ENCODE measurements at places on chromosomes 3 and 15.

DNA sequence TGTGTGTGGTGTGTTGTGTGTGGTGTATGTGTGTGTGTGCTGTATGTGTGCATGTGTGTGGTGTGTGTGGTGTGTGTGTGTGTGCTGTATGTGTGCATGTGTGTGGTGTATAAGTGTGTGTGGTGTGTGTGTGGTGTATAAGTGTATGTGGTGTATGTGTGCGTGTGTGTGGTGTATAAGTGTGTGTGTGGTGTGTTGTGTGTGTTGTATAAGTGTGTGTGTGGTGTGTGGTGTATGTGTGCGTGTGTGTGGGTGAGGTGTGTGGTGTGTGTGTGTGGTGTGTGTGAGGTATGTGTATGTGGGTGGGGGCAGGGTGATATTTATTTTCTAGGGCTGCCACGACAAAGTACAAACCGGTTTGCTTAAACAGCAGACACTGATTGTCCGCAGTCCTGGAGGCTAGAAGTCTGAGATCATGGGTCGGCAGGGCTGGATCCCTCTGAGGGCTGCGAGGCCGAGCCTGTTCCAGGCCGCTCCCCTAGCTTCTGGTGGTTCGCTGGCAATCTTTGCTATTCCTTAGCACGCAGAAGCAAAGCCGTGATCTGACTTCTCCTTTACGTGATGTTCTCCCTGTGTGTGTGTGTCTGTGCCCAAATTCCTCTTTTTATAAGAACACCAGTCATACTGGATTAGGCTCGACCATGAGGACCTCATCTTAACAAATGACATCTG, 160.2 kb downstream of the XXYLT1 start:
- DNase-seq: no peak

GRCh38 chr15:41841131-41841530, 2.5 kb downstream of the PLA2G4B start:
- DNase-seq: no peak

- no peak for DNase-seq
Measured at GRCh38 chr15:72516777-72517176, 42.6 kb downstream of the ARIH1 start.

GRCh38 chr15:33198541-33198940, 4.0 kb upstream of the FMN1 start:
- DNase-seq: no peak

DNA sequence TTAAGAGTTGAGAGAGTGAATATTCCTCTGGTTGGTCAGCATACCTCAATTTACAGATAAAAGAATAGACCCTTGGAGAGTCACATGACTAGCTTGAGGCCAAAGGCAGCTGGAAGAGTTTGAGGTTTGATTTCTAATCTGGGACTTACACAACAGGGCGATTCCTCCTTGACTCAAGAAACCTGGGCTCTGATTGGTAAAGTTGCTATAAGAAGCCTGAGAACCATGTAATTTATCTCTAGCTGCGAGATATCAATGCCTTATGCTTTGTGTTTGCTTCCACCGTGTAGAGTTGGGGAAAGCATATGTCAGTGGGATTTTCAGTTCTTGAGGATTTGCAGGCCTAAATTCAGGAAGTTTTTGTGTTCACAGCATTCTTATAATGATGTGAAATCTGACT, 206.0 kb downstream of the KLHL25 start:
- DNase-seq: no peak

GRCh38 chr3:132659000-132659364, 627 bp downstream of the ACAD11 start:
- no peak for DNase-seq

GRCh38 chr3:9970020-9970652, 16.5 kb downstream of the EMC3 start:
- DNase-seq: no peak

DNA sequence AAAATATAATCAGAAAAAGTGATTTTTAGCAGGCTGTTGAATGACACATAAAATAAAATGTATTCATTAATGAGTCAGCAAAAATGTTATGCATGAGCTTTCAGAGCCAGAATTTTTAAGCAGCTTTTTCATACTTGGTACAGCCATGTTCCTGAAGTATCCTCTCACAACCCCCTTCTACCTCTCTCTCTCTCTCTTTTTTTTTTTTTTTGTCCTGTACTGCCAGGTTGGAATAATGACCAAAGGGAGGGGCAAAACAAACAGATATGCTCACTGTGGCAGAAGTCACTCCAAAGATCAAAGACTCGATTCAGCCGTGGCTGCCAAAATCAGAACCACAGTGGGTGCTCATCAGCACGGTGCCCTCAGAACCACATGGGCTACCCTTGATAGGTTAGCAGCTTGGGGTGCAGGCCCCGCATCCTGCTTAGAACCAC, 383.0 kb downstream of the ZBTB20 start:
- DNase-seq: no peak

DNA sequence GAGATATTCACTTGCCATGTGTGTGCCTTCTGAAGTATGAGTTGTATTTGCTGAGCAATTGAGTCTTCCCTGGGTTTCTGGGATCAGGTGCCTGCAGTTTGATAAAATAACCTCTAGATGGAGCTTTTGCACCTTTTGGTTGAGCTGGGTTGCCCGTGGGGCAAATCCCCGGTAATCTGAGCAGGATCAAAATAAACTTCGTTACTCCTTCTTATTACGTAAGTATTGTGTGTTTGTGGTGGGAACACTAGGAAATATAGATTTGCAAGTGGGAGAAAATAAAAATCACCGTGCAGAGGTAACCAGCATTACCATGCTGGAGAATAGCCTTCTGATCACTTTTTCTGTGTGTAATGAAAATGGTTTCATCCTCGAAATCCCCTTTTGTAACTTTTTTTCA, 277.4 kb upstream of the NR2E3 start:
- DNase-seq: no peak

- no peak for DNase-seq
Measured at GRCh38 chr15:80026754-80027153, 32.7 kb upstream of the ZFAND6 start.

- no peak for DNase-seq
Measured at GRCh38 chr3:186789554-186790260, 6.3 kb downstream of the EIF4A2 start.

DNA sequence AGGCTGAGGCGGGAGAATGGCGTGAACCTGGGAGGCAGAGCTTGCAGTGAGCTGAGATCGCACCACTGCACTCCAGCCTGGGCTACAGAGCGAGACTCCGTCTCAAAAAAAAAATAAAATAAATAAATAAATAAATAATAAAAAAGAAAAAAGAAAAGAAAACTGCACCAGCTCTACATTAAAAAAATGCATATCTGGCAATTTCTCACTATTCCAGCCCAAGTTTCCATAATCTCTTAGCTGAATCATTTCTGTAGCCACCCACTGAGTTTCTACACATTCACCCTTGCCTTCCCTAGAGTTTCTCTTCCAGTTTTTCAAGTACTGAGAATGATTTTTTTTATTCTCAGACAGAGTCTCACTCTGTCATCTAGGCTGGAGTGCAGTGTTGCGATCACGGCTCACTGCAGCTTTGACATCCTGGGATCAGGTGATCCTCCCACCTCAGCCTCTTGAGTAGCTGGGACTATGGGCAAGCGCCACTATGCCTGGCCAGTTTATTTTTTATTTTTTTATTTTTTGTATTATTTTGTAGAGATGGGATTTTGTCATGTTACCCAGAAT, 24.5 kb upstream of the SLC7A14 start:
- no peak for DNase-seq

DNA sequence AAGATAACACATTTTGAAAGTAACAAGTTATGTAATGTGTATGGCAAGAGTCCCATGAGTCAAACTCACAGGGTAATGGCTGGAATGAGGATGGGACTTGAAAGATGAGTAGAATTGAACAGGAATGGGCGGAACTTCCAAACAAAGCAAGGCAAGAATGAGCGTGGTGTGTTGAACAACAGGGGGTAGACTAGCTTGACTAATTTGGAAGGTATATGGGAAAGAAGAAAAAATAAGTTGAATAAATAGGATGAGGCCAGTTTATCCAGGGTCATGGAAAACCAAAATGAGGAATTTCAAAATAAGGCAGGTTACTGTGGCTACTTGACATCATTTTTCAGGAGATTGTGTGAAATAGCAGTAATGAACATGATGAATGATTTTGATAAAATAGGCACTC, 2.5 kb upstream of the DPH6 start:
- DNase-seq: no peak

DNA sequence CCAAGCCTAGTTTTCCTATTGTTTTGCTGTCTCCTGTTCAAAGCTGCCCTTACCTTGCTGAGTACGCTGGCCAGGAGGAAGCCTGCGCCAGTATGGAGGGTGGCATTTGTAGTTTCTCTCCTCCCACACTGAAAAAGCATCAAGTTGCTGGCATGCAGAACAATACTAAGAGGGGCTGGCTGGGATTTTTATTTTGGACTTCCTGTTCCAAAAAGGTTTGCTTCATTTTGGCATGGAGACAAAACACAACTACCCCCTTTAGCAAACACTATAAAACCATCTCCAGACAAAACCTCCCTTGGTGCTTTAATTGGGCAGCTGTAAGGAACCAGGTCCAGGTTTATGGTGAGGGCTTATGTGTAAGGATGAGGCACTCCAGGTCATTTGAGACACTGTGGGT, 457.6 kb downstream of the PDCD6IP start:
- DNase-seq: no peak

GRCh38 chr3:141600331-141600730, 113.5 kb downstream of the RASA2 start:
- no peak for DNase-seq

- DNase-seq: no peak
Measured at GRCh38 chr3:157388976-157389375, 47.7 kb upstream of the PTX3 start.

GRCh38 chr3:24160424-24161095, 215.5 kb downstream of the NR1D2 start:
- no peak for DNase-seq

DNA sequence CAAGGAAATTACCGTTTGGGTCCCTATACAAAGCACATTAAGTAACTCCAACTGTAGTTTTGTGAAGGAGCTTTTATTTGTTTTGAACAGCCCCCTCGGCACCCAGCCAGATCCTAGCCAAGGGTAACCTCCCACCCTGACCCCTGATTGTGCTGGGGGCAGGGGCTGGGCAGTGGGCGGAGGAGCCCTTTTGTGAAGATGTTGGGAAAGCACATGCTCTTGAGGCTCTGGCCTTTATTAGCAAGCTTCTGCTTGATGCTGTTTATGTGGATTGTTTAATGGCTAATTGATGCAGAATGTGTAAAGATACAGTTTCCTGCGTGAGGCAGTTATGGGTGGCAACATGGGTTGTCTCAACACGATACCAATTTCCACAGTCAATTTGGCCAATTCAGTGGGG, 136.5 kb downstream of the MAP2K5 start:
- DNase-seq: no peak

DNA sequence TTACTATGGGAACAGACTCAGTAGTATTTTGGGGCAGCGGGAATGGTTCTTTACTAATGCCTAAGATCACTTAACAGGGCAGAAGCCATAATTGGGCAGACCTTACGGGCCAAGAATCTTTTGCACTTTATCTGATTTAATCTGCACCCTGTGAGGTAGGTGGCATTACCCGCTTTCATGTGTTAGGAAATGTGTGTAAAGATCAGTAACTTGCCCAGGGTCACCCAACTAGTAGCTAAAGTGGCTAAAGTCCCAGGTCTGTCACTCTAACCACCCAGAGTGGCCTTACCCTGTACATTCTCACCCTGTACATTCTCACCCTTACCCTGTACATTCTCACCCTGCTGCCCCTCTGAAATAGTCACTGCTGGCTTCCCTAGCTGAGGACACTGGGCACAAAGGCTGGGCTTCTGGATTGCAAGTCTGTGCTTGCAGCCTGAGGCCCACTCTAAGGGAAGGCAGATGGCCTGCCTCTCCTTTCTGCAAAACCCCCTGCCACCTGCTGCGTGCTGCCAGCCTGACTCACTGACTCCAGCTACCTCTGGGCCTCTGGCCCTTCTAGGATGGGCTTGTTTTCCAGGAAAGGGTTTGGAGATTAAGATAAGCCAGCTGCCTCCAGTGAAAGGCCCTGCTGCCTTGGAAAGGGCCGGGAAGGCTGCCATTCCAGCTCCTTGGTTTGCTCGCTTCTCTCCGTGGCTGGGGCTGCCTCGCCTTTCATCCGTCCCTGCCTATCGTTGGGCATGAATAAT, 37.5 kb upstream of the MYZAP start:
- DNase-seq: no peak

DNA sequence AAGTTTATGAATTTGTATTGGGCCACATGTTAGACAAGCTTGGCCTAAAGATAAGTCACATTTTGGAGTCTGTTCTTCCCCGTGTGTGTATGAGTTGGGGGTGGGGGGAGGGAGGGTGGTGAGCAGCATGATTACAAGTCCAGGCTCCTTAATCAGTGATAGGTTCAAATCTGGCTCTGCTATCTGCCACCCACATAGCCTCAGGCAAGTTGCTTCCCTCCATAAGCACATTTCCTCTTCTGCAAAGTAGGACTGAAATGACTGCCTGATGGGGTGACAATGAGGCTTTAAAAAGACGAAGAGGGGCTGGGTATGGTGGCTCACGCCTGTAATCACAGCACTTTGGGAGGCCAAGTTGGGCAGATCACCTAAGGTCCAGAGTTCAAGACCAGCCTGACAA, 1.1 kb upstream of the SPATA12 start:
- no peak for DNase-seq

GRCh38 chr3:76965122-76965725, 74.7 kb upstream of the ROBO2 start:
- DNase-seq: no peak

GRCh38 chr3:25910105-25910504, 120.2 kb downstream of the OXSM start:
- DNase-seq: no peak

DNA sequence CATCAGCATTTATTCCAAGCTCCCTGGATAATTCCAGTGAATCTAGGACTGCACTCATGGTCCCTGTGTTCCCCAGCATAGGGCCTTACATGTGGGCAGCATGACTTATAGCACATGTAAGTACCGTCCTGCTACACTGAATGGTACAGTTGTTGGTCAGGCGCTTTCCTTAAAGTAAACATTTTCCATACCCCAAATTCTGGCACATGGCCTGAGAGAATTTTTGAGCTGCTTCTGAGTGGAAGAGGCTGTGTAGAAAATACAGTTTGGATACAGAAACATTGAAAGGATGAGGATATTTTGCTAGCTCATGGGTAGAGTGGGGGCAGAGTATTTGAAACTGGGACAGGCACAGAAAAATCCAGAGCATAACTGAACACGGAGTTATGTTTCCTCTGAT, 27.6 kb downstream of the CORO2B start:
- no peak for DNase-seq

GRCh38 chr3:55780913-55781312, 293.8 kb upstream of the WNT5A start:
- no peak for DNase-seq

DNA sequence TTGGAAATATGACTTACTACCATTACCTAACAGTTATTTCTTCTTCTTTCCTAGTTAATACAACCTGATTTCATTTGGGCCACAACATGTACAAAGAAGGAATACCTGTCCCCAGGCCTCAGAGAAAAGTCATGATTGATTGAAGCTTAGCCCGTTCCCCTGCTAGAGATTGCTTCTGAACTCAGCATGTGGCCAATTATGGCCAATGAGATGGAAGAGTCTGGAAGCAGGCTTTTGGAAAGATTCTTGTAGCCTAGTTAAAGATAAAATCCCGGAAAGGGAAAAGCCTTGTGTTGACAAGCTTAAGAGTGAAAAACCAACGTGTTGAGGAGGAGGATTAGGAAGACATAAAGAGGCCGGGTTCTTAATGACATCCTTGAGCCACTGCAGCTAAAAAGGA, 17.0 kb upstream of the TM6SF1 start:
- DNase-seq: no peak

- DNase-seq: no peak
Measured at GRCh38 chr15:27201425-27201824, 230.4 kb downstream of the GABRG3 start.
